Left hindlimb (tissue), 1 donor: ENCODE measurements at places on chromosomes 7 and 10.

DNA sequence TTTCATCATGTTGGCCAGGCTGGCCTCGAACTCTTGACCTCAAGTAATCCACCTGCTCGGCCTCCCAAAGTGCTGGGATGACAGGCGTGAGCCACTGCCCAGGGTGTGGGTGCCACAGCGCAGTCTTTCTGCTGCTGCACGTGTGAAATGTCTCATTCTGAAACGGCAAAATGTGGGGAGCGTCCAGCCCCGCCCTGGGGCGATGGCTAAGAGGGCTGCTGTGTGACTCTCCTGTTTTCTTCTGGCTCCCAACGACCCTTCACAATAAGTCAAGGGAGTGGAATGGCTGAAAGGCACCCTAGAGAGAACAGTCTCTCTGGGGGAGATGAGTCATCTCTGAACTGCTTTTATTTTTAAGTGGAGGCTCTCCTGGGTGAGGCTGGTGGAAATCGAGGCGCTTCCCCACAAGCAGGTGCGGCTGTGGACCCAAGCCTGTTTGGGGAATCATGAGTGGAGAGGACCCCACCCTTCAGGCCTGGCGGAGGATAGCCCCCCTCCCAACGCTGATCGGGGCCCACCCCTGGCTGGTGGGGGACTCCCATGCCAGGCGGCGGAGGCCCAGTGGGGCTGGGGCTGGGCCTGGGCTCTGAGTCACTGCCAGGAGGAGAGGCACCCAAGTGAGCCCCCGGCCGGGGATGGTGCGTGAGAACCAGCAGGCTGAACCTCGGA, 18.0 kb downstream of the ADAP1 start:
- DNase-seq = no peak

DNA sequence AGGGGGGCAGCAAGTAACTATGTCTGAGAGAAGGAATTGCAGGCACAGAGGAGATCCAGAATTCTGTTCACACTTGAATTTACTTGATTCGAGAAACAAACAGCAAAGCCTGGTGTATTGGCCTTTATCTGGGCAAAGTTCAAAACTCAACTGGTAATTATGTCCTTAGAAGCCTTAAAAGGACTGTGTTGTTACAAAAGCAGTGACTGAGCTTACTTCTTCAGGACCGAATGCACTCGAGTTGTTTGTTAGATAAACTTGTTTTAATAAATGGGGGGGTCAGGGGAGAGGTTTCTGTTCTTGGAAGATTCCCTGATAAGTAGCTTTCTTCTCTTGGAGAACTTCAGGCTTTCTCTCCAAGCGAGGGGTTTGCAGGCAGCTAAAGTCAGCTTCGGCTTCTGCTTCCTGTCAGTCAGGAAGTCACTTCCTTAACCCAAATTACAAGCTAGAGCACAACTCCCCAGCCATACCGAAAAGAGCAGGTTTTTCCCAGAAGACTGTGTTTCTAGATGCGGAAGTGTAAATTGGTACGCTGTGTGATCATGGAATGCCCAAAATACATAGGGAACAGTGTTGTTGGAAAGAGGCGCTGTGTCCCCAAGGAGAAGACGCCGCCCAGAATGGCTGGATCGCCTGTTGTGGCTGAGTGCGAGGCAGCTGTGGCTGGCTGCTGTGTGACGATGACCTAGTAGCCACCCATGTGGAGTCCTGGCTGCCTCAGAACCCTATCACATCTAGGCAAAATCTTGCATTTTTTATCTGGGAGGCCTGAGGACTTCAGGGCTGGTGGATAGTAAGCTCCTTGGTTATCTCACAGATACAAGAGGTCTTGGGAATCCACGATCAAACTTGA, 110.4 kb downstream of the TCF7L2 start:
- DNase-seq = peak; percentile 71

GRCh38 chr7:11776039-11776438, 56.0 kb downstream of the THSD7A start:
- no peak for DNase-seq

DNA sequence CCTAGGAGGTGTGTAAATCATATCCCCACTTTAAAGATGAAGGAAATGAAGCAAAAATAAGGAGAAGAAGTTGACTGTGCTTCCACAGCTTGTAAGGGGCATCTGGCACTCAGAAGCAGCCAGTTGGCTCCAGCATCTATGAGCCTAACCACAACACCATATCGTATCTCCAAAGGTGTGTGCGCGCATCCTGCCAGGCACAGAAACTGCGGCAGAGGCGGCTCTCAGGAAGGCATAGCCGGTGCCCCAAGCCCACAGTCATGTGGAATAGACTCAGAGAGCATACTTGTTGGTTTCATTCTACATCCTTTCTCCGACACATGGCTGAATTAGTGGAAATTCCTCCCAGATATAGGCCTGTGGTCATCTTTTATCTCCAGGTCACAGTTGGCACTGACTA, 423.9 kb downstream of the CALN1 start:
- DNase-seq = no peak

DNA sequence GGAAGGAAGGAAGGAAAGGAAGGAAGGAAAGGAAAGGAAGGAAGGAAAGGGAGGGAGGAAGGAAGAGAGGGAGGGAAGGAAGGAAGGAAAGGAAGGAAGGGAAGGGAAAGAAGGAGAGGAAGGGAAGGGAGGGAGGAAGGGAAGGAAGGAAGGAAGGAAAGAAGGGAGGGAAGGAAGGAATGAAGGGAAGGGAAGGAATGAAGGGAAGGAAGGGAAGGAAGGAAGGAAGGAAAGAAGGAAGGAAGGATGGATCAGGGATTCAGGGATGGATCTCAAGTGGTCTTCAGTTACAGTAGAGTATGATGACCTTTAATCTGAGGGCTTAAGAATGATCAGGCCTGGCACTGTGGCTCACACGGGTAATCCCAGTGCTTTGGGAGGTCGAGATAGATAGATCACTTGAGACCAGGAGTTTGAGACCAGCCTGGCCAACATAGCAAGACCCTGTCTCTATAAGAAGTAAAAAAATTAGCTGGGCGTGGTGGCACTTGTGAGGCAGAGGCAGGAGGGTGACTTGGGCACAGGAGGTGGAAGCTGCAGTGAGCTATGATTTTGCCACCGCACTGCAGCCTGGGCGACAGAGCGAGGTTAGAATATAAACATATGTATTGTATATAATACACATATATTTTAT, 760 bp upstream of the FOXK1 start:
- no peak for DNase-seq

GRCh38 chr10:133158756-133159610, 1.0 kb upstream of the KNDC1 start:
- no peak for DNase-seq

GRCh38 chr10:73813333-73813732, 1.9 kb upstream of the NDST2 start:
- no peak for DNase-seq

DNA sequence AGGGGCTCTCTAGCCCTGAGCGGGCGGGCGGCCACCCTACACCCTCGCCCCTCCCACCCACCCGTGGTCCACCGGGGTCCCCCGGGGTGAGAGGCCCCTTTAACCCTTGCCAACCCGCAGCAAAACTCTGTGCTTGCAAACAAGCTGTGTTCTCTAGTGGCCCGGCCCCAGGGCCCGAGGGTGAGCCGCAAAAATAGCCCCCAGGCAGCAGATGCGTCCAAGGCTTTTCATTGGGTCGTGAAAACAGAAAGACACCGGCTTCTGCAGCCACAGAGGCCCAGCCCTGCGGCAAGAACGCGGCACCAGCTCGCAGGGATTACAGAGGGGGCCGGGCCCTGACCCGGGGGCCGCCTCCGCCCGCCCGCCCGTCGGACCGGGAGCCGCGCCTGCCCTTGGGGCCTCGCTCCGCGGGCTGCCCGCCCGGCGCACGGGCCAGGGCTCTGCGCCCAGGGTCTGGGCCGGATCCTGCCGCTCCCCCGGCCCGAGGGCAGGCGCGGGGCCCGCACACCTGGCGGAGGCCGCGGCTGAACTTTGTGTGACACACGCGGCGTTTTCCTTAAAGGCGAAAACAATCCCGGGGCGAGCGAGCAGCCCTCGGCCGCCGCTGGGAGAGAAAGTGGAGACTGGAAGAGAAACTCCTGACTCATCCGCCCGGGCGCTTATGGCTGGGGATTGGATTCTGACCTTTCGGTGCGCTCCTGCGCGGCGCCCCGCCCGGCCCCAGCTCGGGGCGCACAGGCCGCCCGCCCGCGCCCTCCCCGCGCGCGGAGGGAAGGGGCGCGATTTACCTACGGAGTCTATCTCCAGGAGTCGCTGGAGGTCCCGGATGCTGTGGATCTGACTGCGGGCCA, 2.8 kb downstream of the PDGFA start:
- no peak for DNase-seq

DNA sequence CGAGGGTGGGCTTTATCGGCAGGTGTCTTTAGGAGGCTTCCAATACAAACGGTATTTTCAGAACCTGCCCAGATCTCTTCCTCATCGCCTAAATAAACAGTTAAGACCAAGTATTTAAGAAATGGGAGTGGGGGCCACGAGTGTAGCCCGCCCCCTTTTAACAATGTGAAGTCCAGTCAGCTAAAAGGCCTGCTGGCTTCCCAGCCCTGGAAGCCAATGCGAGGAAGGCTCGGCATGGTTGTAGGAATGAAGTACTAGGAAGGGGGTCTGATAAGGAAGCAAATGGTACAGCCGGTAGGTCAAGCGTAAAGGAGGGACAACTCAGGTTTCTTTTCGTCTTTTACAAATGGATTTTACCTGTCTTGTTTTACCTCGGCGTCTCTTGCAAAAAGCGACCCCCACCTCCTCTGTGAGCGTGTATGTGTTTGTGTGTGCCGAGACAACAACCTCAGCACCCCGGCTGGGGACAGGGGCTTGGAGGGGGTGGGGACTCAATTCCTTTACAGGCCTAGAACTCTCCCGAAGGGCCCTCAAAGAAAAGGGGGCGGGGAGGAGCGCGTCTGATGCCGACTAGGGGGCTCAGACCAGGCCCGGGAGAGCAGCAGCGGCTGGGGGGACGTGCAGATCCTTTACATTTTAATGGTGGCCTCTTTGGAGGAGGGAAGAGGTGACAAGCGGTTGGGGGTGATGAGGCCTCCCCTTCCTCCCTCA, 147.6 kb downstream of the GPR85 start:
- DNase-seq = peak; percentile 74

GRCh38 chr7:2405601-2406345, 2.4 kb downstream of the CHST12 start:
- no peak for DNase-seq

GRCh38 chr7:108099713-108100112, 30.4 kb downstream of the LAMB4 start:
- DNase-seq = no peak

- no peak for DNase-seq
Observed at GRCh38 chr10:86392723-86393094, 26.1 kb upstream of the GRID1 start.

DNA sequence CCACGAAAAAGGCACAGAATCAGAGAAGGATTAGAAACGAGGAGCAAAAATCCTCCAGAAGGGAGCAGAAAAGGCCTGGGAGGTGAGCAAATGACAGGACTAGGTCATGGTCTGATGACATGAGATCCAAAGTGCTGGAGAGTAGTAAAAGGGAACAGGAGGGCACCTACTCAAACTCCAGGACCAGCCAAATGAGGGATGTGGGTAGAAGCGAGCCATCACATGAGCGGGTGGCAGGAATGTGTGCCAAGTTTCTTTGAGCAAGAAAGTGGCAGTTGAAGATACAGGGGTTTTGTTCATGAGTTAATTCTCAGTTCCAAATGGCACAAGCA, 112.6 kb downstream of the RNF32 start:
- no peak for DNase-seq

DNA sequence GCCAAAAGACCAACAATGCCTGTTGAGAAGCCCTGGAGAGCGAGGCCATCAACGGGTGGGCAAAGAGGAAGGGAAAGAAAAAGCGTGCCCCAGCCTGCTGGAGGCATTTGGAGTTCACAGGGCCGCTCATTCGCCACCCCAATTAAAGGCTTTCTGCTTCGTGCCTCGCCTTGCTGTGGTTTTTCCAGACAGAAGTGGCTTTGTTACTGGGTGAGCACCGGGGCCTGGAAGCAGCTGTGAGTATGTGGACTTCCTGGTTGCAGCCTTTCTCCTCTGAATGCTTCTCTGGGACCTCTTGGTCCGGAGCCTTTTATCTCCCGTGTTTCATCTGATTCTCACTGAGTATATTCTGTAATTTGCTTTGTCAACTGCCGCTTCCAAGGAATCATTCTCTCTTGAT, 118.1 kb upstream of the EGR2 start:
- peak; percentile 37 for DNase-seq

DNA sequence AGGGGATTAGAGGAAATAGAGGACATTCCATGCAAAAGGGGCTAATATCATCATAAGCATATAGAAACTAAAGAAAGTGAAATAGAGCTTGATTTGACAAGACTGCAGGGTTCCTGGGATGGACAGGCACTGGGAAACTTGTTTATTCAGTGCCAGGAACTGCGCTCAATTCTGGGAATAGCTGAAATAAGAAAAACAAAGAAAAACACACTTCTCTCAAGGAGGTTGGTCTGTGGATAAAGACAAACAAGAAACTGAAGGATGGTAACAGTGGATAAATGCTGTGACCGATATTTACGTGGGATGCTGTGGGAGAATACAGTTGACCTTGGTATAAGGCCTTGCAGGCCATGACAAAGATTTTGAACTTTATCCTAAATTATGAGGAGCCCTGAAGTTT, 40.9 kb upstream of the ANLN start:
- no peak for DNase-seq

GRCh38 chr10:19194866-19195265, 146.3 kb downstream of the MALRD1 start:
- DNase-seq = no peak

DNA sequence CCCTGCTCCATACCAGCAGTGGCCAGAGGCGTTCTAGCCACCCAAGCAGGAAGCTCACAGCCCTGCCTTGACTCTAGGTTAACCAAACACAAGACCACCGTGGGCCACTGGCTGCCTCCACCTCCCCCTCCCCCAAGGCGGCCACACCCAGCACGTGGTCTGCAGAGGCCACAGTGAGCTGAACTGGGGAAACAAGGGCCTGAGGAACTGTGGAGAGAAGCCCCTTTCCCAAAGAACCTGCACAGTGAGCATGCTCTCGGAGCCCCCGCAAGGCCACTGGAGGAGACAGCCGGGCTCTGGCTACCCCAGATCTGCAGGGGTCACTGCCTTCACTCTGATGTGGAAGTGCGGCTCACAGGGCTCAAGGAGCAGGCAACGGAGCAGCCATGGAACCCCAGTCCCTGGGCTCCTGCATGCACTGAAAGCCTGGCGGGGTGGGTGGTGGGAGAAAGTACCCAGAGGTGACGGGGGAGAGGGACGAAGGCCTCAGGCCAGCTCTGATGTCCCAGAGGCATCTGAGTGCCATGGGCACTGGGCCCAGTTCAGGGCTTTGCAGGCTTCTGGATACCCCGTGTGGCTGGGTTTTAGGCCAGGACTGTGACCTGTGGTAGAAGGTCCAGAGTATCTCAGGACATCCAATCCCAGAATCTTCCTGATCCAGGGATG, 189.2 kb downstream of the EBF3 start:
- DNase-seq = no peak

GRCh38 chr10:28188526-28188925, 114.3 kb downstream of the MPP7 start:
- no peak for DNase-seq
